Epithelial cell of proximal tubule (primary cell): ENCODE measurements at places on chromosomes 11 and 22. TPM values are rescaled to one million over a fixed set of nuclear protein-coding genes. Genes with fewer than 3 reads are reported as not detected.
A peak's percentile ranks its signal among the peaks of the same experiment; 100 is the strongest.

DNA sequence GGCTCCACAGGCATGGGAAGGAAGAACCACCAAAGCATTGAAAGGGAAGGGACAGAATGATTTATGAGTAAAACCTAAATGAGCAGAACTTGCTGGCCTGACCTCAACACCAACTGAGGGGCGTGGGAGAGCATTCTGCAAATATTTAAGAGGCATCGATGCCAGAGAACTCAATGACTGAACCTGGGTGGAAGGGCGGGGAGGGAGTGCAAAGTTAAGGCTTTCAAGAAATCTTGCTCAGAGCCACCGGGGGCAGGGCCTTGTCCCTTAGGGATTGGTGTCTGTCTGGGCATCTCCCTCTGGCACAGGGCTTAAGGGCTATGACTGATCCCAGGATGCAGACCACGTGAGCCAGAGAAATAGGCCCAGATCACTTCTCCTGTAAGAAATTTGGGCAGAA, 137.1 kb downstream of the ADAMTS15 start:
- no peak for DNase-seq

DNA sequence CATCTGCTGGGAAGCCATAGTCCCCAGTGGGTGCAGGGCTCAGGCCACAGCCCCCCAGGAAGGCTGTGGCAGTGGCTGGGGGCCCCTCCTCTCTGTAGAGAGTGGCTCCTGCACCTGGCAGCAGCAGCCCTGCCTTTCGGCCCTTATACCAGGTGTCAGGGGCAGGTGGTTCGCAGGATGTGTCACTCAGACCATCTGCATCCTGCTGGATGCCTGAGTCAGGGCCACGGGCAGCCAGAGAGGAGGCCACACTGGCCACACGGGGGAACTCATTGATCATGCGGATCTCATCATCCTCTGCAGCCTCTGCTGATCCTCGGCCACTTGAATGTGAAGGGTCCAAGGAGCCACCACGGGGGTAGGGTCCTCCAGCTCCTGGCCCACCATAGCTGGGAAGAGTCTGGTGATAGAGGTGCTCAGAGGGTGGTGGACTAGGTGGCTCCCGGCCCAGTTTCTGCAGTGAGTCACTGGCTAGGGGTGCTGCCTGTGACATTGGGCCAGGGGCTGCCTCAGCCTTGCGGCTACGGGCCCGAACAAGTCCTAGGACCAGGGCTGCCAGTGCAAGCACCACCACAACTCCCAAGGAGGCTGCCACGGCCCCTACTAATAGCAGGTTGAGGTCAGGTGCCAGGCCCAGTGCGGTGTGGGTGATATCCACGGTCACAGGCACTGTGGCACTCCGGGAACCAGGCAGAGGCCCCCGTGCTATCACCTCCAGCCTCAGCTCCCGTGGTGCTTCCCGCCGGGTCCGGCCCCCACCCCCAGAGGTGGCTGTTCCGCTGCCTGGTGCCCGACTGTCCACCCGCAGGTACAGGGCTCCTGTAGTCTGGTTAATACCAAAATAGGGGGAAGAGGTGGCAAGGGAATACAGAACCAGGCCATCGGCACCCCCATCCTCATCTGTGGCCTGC, 3.3 kb upstream of the TPP1 start:
- DNase-seq = no peak

GRCh38 chr11:63537293-63538101, 889 bp downstream of the PLAAT4 start:
- DNase-seq = no peak

DNA sequence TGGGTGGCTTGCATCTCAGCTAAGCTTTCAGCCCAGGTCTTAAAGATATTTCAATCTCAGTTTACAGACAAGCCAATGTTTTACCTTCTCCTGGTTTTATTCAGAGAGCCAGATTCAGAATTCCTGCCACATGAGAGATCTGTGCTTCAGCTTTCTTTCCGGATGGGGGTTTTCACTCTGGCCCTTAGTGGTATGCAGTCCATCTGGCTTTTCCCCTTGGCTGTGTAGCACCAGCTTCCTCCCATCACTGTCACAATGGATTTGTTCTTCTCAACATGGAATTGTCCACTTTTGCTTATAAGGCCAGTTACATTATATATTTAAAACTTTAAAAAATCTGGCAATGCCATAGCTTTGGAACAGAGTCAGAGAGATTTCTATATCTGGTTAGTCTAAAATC, 303.9 kb downstream of the ETS1 start:
- no peak for DNase-seq

- DNase-seq = no peak
These were observed 57.9 kb downstream of the PIWIL3 start for GRCh38 chr22:24716602-24717001.

- no peak for DNase-seq
These were observed 43.2 kb upstream of the E2F8 start for GRCh38 chr11:19283991-19284390.

GRCh38 chr11:128575961-128576350, 11.4 kb downstream of the ETS1 start:
- DNase-seq = no peak

The NR1H3 gene
- total RNA-seq = 8.5 and 9.6 TPM in 2 replicates

DNA sequence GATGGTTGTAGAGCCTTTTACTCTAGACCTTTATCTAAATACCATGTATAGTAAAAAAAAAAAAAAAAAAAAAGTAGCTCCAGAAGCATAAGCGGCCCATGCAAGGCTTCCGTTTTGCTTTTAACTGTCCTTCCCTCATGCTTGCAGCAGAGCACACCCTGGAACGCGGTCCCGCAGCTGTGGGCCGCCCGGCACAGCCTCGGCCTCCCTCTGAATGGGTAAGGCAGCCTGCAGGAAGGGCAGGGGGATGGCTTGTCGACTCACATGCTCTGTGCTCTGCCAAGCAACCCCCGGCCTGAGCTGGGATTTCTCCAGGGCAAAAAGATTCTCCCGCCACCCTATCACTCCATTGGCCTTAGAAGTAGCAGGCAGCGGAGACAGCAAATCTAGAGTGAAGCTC, 101.4 kb upstream of the BID start:
- no peak for DNase-seq

DNA sequence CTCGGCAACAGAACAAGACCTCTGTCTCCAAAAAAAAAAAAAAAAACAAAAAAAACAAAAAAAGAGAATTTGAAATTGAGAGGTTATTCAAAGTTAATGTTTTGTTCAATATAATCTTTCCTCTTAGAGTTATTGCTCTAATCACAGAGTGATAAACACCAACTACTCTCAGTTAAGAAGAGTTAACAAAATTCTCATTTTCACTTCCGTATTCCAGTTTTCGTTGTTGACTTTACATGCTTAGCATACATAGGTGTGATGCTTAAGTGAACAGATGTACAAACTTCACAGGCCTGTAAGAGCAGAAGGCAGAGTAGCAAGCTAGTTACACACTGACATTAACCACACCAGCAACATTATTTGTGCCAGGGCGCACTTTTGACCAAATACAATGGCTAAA, 12.3 kb downstream of the EIF4ENIF1 start:
- DNase-seq = no peak

The SLC22A9 gene
- not detected in 2 replicates for total RNA-seq

DNA sequence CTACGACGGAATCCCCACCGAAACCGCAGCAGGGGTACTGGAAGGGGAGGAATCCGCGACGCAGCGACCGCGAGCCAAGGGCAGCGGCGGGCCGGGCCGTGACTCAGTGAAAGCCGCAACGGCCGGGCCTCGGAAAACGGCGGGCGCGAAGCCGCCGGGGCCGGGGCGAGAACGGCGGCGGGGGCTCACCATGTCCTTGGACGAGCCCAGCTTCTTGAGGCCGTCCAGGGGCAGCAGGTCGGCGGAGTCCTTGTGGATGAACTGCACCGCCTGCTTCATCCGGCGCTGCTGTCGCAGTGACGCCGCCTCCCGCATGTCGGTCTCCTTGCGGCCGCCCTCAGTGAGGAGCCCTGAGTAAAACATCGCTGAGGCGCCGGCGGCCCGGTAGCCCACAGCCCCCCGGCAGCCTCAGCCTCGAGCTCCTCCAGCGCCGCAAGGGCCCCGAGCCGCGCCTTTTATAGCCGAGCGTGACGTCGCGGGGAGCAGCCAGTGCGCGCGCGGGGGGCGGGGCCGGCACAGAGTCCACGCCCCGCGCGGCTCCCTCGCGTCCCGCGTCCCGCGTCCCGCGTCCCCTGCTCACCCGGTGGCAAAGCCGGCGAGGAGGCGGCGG, at the start of gene NRIP3:
Gene NRIP3, minus strand, starts transcription at position 429 of the 610 bp plus-strand sequence. Its CDS starts 66 bp downstream, at position 363.
- no peak for DNase-seq

The MMP27 gene
- total RNA-seq = not detected in 2 replicates

GRCh38 chr22:45642986-45643385, 28.6 kb upstream of the ATXN10 start:
- DNase-seq = no peak

- DNase-seq = no peak
These were observed 78.8 kb downstream of the TNRC6B start for GRCh38 chr22:40256516-40256915.

- peak; percentile 68 for DNase-seq
These were observed 18.8 kb upstream of the P4HA3 start for GRCh38 chr11:74330075-74330858.

DNA sequence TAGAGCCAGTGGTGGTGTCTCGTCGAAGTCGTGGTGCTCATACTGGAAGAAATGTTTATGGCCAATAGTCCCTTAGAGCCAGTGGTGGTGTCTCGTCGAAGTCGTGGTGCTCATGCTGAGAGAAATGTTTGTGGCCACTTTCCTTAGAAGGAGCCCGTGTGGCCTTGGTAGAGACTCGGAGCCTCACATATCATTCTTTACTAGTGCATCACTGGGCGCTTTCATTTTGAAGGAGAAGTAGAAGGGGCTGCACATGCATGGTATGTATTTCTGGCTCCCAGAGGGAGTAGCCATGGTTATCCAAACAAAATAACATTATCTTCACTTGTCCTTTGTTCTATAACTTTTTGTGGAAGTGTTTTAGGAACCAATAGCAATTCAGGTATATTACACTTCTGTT, 69.5 kb downstream of the JAM3 start:
- DNase-seq = no peak

- DNase-seq = no peak
These were observed 527.8 kb downstream of the BRD1 start for GRCh38 chr22:49299821-49300231.

DNA sequence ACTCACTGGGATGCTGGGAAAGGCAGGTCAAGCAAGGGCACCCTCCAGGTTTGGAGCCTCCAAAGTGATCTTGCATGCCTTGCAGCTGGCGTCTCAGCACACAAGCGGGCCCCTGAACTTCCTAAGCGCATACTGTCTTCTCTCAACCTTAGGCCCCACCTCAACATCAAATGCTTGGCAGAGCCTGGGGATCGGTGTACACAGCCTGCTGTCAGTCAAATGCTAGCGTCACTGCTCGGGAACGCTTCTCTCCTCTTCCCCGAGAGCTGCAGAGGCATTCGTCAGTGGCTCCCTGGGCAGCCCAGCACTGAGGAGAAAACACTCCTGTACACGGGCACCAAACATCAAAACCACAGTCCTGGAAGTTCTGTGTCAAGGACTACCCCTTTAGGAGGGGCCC, 124.9 kb downstream of the C11orf58 start:
- DNase-seq = no peak
